CD4-positive, alpha-beta T cell treated with Interleukin-6 at 100 ng/mL for 8 hours (primary cell): ENCODE measurements at places on chromosomes 12 and 14.
A peak's percentile ranks its signal among the peaks of the same experiment; 100 is the strongest.

GRCh38 chr14:75340921-75341320, 62.3 kb downstream of the FOS start:
- DNase-seq, result no peak

GRCh38 chr12:106814714-106815113, 40.2 kb downstream of the RIC8B start:
- no peak for DNase-seq

- DNase-seq, result peak; percentile 34
Observed at GRCh38 chr14:73245480-73246325, 8.4 kb downstream of the PAPLN start.

DNA sequence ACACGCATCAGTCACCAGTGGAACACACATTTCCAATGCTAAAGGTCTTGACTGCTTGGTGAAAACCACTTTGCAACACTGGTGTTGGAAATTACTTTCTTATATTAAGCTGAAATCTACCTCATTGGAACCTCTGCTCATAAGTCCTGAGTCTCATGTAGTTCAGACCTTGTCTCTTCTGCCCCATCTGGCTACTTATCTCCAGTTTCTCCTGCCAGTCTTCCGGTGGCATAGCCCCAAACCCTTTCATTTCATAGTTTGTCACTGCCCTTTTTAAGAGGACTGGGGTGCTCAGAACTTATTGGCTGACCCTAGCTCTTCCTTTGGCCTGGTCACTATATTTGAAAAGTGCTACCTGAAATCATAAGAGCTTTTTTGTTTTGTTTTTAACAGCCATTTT, 43.7 kb downstream of the HELB start:
- DNase-seq, result no peak

GRCh38 chr14:92340931-92341330, 18.0 kb downstream of the SLC24A4 start:
- no peak for DNase-seq
